Memory B cell (primary cell): ENCODE measurements at places on chromosomes 6 and 20.

DNA sequence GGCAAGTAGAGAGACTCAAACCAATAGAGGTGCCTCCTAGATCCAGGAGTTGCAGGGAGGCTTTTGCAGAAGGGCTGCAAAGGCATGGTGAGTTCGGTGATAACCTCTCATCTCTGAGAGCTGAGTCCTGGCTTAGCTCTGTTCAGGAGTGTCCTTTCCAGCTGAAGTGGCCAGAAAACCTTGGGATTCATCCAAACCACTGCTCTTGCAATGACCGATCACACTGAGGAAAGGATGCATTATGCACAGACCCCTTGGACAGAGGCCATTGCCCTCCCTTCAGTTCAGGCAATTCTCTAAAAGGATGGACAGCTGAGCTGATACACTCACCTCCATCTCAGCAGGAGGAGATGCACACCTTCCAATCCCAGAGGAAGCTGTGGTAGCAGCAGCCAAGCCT is 158.8 kb upstream of the ENPP5 start:
- DNase-seq = no peak

DNA sequence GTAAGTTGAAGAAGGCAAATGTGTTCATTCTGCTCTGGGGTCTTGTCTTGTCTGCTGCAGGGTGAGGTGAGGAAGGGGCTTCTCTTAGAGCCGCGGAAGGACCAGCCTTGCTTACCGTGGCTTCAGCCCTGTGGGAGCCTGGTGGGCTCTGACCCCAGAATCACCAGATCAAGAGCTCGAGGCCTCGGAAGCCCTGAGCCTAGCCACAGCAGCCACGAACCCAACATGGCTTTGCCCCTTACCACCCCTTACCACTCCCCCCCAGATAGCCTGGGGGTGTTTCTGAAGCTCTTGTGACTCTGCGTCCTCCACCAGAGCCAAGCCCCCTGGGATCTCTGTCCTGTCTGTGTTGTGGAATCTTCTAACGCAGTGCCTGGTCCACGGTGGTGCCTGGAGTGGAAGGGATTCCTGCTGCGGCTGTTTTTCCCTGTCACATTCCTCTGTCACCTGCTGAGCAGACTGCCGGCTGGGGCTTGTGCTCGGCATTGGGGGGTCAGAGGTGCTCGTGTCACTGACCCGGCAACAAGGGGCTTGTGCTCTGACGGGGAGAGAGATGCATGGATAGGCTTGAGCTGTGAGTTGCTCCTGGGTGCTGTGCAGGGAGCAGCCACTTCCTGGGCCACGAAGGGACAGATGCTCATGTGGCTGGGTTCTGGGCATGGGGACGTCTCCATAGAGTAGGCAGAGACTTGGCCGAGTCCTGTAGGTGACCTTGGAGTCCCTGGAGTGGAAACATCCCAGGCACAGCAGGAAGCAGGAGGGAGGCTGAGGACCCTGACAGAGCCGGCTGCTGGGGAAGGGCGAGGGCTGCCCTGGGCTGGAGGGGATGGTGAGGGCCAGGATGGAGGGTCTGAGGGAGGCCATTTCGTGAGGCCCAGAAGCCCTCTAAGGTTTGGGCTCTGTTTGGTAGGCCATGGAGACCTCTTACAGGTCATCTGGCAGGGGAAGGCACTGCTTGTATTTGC is 316.0 kb downstream of the QKI start:
- DNase-seq = no peak

GRCh38 chr20:64176971-64177370 is 12.7 kb downstream of the MYT1 start:
- no peak for DNase-seq

- peak; percentile 65 for DNase-seq
Observed at GRCh38 chr20:36835453-36836198, 40.3 kb upstream of the TLDC2 start.

DNA sequence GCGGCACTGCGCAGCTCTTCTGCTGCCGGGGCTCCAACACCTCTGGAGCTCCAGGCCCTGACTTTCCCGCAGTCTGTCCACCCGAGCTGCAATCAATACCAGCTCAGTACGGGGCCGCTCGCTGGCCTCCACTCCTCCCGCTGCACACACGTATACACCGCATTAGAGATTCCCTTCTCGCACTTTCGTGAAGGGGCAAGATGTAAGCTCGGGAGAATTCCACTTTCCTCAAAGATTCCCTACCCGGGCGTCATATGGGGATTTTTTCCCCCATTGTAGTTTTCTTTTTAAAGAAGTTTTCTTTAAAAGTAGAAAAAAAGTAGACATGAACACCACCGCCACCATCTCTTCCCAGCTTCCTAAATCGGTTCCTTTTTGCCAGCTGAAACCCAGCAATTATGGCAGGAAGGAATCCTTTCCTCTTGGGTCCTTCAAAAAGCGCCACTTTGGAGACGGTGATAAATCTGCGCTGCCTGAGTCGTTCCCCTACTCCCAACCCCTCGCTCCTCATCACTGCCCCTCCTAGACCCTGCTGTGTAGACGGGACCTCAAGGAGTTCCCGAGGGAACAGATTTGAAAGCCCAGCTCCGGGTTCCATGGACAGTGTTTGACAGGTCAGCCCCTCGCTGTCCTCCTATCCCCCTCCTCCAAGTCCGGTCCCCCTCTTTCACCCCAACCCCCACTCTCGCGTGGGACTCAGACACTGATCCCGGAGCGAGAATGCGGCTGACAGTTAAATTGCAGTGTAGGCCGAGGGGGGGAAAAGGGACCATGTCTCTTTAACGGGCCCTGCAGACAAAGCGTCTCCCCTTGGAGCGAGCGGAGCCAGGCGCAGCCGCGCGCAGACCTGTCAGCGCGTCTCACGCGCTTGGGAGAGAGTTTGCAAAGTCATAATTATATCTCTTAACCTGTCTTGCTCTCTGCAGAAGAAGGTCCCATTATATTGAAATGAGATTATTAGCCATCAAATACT is 39.5 kb downstream of the NCR2 start:
- DNase-seq = no peak

GRCh38 chr20:44460795-44461141 is 14.9 kb upstream of the TTPAL start:
- DNase-seq = no peak

GRCh38 chr20:58839474-58839874 is 11.2 kb downstream of the GNAS-AS1 start:
- no peak for DNase-seq

- no peak for DNase-seq
Observed at GRCh38 chr6:40473026-40473425, 114.1 kb downstream of the LRFN2 start.

DNA sequence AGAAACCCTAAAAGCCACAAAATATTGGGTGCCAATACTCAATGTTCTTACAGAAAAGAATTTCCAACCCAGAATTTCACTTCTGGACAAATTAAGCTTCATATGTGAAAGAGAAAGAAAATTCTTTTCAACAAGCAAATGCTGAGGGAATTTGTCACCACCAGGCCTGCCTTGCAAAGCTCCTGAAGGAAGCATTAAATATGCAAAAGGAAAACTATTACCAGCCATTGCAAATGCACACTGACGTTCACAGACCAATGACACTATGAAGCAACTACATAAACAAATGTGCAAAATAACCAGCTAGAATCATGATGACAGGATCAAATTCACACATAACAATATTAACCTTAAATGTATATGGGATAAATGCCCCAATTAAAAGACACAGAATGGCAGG is 187.9 kb upstream of the BTBD3 start:
- DNase-seq = no peak

DNA sequence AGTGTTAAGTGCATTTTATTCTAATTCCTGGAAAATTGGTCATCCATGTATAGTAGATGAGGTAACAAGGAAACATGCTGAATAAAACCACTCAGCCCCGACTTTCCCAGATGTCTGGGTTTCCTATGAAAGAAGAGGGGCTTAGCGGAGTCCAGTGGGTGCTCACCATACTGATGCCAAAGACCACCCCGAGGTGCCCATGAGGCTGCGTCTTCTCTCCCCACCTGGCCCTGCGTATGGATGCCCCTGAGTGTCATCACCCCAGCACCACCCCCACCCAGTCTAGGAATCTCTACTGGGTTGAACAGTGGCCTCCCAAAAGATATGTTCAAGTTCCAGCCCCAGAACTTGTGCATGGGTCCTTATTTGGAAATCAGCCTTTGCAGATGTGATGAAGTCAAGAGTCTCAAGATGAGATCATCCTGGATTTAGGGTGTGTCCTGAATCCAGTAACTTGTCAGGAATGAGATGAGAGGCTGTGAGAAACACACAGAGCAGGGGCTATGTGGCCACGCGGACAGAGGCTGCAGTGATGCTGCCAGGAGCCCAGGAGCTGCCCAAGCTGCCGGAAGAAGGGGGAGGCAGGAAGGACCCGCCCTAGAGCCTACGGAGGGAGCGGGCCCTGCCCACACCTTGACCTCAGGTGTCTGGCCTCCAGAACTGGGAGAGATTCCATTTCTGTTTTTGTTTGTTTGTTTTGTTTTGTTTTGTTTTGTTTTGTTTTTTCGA is 124.6 kb upstream of the CDH4 start:
- no peak for DNase-seq

DNA sequence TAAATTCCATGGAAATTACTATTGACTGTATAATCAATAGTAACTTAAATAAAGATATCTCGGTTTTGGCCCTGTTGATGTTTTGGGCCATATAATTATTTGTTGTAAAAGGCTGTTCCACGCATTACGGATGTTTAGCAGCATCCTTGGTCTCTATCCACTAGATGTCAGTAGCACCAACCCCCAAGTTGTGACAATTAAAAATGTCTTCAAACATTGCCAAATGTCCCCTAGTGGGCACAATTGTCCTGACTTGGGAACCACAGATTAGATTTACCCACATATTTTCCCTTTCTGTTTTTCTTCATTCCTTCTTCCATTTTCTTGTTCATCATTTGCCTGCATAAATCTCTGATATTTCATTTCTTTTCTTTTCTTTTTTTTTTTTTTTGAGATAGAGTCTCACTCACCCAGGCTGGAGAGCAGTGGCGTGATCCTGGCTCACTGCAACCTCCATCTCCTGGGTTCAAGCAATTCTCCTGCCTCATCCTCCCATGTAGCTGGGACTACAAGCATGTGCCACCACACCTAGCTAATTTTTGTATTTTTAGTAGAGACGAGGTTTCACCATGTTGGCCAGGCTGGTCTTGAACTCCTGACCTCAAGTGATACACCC is 13.6 kb upstream of the WFDC8 start:
- DNase-seq = no peak

DNA sequence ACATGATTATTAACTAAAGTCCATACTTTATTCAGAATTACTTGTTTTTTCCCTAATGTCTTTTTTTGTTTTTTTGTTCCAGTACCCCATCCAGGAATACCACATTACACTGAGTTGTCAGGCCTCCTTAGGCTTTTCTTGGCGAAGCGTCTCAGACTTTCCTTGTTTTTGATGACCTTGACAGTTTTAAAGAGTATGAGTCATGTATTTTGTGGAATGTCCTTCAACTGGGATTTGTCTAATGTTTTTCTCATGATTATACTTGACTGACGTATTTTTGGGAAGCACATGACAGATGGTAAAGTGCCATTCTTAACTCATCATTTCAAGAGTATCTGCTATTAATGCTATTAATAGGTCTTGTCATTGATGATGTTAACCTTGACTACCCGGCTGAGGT is 23.6 kb downstream of the ENPP1 start:
- DNase-seq = no peak

DNA sequence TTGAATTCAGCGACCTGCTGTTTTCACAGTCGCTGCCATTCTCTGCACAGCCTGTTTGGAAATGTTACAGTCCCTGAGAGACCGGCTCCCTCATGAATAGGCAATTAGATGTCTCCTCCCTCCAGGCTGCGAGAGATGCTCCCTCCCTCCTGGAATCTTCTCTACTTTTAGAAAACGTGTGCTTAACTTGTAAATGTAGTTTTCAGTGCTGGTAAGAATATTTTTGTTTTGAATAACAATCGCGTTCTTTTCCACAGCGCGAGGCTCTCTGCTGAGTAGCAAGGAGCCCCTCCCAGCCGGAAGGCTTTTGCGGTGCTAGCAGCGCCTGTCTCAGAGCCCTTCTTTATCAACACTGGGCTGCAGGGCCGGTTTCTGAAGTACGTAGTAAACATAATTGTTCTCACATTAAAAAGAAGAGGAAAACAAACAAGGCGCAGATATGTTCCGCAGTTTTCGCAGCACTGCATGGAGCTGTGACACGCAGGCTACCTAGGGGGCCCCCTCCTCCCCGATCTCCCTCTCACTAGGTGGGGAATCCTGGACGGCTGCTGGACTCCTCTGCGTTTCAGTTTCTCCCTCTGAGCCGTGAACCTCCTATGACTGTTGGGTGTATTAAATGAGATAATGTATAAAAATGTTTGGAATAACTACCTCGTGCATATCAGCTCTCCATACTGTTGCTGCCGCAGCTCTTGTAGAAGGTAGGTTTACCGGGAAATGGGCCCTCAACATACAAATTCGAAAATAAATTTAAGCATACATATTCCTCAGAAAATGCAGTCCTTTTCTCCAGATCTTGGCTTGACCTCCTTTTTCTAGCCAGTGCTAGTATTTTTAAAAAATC is 79.0 kb upstream of the SPACA1 start:
- DNase-seq = peak; percentile 9

DNA sequence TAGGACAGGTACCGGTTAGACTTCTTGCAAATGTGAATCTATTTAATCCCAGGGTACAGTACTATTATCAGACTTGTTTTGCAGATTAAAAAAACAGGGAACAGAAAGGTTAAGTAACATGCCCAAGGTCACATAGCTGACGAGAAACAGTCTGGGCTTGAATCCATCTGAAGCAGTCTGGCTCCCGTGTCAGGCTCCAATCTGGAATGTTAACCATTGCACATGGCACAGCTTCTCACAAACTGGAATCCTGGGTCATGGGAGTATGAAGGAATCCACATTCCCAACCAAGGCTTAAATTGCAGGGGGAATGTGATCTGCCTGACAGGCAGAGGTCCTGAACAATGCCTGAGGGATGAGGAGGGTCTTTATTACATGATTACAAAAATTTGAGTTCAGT is 187.5 kb upstream of the SPTLC3 start:
- no peak for DNase-seq

DNA sequence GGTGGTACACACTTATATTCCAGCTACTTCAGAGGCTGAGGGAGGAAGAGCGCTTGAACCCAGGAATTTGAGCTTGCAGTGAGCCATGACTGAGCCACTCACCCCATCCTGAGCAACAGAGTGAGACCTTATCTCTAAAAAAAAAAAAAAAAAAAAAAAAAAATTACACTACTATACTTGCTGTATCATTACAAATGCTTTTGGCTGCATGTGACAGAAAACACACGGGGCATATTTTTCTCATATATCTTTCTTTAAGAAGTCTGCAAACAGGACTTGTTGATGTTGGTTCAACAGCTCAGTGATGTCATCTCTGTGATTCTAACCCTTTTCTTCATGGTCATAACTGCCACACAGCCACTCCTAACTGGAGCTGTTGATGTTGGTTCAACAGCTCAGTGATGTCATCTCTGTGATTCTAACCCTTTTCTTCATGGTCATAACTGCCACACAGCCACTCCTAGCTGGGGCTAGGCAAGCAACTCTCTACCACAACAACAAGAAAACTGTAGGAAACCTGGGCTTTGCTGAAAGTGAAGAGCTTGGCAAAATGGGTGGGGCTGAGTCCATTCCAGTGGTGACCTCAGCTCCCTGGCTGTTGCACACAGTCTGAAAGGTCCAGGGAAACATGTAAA is 19.8 kb downstream of the MTFR2 start:
- no peak for DNase-seq
